Adrenal gland (tissue), 19 donors: ENCODE measurements at places on chromosomes 2 and 18.
A peak's percentile ranks its signal among the peaks of the same experiment; 100 is the strongest.

- H3K36me3 ChIP-seq: no peaks in the 10 kb centered on the region
- no peaks in the 10 kb centered on the region for H3K27me3 ChIP-seq
- no peak overlapping the region for H3K27ac ChIP-seq
- no peaks in the 10 kb centered on the region for H3K4me1 ChIP-seq
Measured at GRCh38 chr2:146818122-146818521, 1026.7 kb upstream of the ACVR2A start.

DNA sequence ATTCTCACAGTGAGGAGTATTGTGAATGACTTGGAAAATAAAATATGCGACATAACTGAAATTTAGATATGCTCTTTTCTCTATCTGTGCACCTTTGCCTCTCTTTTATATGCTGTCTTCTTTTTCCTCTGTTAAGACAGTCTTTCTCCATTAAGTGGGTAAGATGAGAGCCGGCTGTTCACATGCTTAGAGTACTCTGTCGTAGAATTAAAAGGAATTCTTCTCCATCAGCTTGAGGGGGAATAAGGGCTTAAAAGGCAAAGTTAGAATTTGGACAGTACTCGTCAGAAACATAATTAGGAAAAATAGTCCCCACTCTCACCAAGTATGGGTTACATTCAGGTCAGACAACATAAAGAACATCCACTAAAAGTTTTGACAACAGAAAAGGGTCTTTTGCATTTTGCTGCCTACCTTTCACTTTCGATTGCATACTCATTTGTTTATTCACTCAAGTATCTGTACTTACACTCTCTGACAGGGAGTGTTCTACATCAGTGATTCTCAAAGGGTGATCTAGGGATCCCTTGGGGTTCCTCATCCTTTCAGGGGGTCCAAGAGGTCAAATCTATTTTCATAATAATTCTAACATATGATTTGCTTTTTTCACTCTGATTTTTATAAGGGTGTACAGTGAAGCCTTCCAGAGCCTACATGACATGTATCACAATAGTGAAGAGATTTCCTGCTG lies 48.0 kb downstream of the ARHGAP15 start:
- no peak overlapping the region for H3K4me3 ChIP-seq
- no peak for DNase-seq
- no peaks in the 10 kb centered on the region for H3K4me1 ChIP-seq
- no peak overlapping the region for H3K27ac ChIP-seq

DNA sequence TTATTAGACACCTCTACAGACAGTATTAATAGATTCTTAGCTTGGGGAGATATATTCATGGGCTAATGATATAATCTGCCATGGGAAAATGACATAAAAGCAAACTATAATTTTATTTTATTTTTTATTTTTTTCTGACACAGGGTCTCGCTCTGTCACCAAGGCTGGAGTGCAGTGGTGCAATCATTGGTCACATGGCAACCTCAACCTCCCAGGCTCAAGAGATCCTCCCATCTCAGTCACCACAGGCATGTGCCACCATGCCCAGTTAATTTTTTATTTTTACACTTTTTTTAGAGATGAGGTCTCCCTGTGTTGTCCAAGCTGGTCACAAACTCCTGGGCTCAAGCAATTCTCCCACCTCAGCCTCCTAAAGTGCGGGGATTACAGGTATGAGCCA lies 39.3 kb downstream of the RTN4 start:
- peak overlapping the region; percentile 48 for H3K27ac ChIP-seq
- DNase-seq: peak; percentile 44
- no peaks in the 10 kb centered on the region for H3K27me3 ChIP-seq
- no peak overlapping the region for H3K4me3 ChIP-seq
- H3K4me1 ChIP-seq: peaks cover 61% of the 10 kb centered on the region
- no peaks in the 10 kb centered on the region for H3K36me3 ChIP-seq

DNA sequence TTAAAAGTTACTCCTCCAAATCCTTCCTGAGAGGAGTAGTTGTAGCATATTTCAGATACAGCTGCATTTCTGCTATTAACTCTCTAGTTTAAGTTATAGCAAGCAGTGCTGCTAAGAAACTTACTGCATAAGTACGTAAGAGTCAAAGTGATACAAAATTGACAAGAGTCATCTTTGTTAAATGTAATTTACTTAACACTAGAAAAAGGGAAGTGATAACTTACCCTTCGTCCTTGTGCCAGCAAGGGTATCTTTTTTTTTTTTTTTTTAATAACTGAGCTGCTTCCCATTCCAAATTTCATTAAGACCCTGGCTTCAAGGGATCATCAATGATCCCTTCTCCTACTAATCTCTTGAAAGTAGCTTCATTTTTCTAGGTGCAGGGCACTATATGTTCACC lies 493.0 kb downstream of the PLCL1 start:
- H3K4me1 ChIP-seq: no peaks in the 10 kb centered on the region
- H3K36me3 ChIP-seq: no peaks in the 10 kb centered on the region
- no peak for DNase-seq
- H3K27me3 ChIP-seq: peaks cover 5% of the 10 kb centered on the region
- H3K27ac ChIP-seq: no peak overlapping the region

DNA sequence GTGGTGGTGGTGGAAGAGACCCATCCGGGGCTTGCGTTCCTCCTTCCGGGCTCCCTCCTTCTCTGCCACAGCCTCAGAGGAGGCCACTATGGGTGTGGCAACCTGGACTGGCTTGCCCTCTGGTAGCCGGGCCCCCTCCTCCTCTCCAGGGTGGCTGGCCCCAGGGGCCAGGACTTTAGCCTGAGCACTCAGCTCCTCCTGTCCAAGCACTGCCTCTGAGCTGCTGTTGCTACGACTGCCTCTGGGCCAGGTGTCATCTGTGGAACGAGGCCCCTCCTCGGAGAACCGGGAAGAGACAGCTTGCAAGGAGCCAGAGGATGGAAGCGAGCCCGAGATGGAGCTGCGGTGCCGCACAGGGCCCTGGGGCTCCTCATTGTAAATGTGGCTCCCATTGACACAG lies 16.7 kb upstream of the SFXN5 start:
- H3K27me3 ChIP-seq: no peaks in the 10 kb centered on the region
- peaks cover 5% of the 10 kb centered on the region for H3K4me1 ChIP-seq
- DNase-seq: no peak
- H3K27ac ChIP-seq: no peak overlapping the region
- H3K36me3 ChIP-seq: peaks cover 23% of the 10 kb centered on the region

DNA sequence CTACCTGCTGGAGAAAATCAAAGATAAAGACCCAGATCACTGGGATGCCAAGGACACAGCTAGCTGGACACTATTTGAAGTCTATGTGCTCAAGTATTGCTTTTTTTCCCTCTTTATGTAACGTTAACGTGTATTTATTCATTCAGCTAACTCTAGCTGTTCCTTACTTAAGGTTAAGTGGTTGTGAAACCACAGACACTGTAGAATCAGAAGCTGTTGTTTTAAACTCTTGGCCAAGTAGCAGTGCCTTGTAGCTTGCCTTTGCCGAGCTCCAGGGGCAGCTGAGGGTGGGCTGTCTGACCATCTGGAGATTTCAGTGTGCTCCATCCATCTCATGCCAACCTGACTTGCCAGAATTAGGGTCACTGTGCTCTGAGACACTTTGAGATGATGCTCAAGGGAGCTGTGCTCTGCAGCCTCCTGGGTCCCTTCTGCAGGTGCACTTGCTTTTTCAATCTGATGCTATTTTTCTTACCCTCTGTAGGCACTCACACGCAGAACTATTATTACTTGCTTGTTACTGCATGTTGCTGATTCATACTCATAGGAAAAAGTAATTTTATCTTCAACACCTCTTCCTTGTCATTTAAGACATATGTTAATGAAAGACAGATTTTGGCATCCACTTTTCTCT lies 116.2 kb downstream of the METTL8 start:
- H3K4me3 ChIP-seq: no peak overlapping the region
- DNase-seq: no peak
- no peak overlapping the region for H3K27ac ChIP-seq
- H3K36me3 ChIP-seq: no peaks in the 10 kb centered on the region
- H3K4me1 ChIP-seq: peaks cover 13% of the 10 kb centered on the region
- no peaks in the 10 kb centered on the region for H3K27me3 ChIP-seq

GRCh38 chr2:28356095-28356911 lies 36.4 kb upstream of the FOSL2 start:
- peak overlapping the region; percentile 87 for H3K27ac ChIP-seq
- DNase-seq: peak; percentile 95
- H3K36me3 ChIP-seq: no peaks in the 10 kb centered on the region
- H3K4me1 ChIP-seq: peaks cover 23% of the 10 kb centered on the region
- no peak overlapping the region for H3K4me3 ChIP-seq

DNA sequence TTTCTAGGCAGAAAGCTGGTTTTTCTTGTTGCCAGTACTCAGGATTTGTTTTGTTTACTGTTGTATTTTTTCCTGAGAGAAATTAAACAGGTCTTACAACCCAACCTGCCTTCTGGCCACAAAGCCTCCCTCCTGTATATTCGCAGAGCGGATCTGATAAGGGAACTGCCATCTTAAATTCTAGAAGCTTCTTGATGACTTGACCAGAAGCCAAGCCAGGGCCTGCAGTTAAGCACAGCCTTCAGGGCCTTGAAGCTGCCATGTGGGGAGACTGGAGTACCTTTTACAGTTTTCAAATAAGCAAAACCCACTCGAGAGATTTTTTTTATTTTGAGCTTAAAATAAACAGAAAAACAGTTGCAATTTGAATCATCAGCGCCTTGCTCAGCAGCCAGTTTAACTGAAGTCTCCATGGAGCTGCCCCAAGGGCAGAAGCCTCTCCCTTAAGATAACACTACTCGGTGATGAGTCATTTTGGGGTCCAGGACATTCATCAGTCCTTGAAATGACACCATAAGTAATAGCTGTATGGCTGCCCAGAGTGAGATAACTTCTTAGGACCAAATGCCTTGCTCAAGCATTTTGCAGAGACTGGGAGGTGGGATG lies 51.5 kb upstream of the PHLPP1 start:
- peak; percentile 63 for DNase-seq
- H3K27me3 ChIP-seq: no peaks in the 10 kb centered on the region
- H3K4me1 ChIP-seq: peaks cover 16% of the 10 kb centered on the region
- H3K36me3 ChIP-seq: no peaks in the 10 kb centered on the region

DNA sequence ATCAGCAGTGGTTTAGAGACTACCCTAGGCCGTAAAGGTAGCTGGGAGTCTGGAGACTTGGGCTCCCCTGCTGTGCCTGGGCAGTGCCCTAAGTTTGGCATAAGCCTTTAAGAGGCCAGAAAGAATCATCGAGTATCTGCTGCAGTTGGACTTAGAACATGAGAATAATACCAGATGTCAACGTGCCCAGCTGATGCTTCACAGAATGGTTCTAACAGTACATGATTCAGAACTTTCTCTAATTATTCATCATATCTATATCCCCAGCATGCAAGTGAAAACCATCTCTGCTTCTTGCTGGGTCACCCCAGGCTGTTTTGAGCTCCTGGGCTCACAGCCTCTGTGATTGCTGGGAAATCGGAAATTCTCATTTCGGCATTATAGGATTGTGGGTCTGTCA lies 118.1 kb downstream of the NCK2 start:
- no peak overlapping the region for H3K27ac ChIP-seq
- no peak overlapping the region for H3K4me3 ChIP-seq
- no peaks in the 10 kb centered on the region for H3K27me3 ChIP-seq
- no peaks in the 10 kb centered on the region for H3K36me3 ChIP-seq
- no peak for DNase-seq
- H3K4me1 ChIP-seq: peaks cover 3% of the 10 kb centered on the region

DNA sequence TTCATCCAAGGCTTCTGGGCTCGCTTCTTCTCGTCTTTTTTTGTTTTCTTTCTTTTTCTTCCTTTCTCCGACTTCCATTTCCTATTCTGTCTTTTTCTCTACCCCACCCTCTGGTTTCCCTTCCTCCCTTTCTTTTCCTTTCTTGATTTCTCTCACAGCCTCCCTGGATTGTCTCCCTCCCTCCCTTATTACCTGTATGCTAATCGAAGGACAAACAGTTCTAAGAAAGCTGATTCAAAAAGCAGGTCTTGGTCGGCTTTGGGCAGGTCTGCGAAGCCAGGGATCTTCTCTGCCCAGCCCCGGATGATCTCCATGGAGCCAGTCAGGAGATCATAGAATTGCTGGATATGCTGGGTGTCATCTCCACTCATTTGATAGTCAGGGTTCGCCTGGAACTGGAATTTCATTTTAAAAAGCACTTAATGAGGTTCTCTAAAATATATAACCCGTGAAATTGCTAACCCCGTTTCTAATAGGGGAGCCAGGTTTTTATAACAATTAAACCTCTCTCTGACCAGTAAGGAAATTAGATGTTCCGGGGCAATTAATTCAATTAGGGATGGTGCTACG lies 5.9 kb downstream of the NR4A2 start:
- DNase-seq: no peak
- H3K36me3 ChIP-seq: peaks cover 29% of the 10 kb centered on the region
- no peak overlapping the region for H3K4me3 ChIP-seq
- no peaks in the 10 kb centered on the region for H3K27me3 ChIP-seq

DNA sequence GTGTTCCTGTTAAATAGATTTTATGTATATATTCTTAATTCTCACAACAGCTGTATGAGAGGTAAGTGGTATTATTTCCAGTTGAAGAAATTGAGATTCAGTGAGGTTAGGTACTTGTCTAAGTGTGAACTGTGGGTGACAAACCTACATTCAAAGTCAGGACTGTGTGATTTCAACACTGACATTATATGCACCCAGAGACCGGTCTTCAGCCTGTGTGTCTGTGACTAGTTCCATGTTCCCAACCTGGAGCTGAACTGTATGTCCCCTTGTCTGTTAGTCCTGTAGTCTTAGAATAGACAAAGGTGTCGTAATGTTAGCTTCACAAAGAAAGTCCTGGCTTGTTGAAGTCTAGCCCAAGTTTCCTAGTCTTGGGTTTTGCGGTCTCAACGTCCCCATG lies 17.4 kb downstream of the PLEKHB2 start:
- H3K4me1 ChIP-seq: peaks cover 25% of the 10 kb centered on the region
- DNase-seq: no peak
- no peak overlapping the region for H3K4me3 ChIP-seq
- no peak overlapping the region for H3K27ac ChIP-seq
- no peaks in the 10 kb centered on the region for H3K27me3 ChIP-seq

GRCh38 chr2:15784106-15784885 lies 156.1 kb upstream of the MYCN start:
- no peak overlapping the region for H3K27ac ChIP-seq
- H3K36me3 ChIP-seq: no peaks in the 10 kb centered on the region
- H3K27me3 ChIP-seq: peaks cover 11% of the 10 kb centered on the region
- DNase-seq: no peak
- no peaks in the 10 kb centered on the region for H3K4me1 ChIP-seq
